ENCODE measurements at places on chromosomes 4 and X. TPM values are rescaled to one million over a fixed set of nuclear protein-coding genes. Genes with fewer than 3 reads are reported as not detected.

The SCML1 gene
- total RNA-seq, result 5.1 TPM

DNA sequence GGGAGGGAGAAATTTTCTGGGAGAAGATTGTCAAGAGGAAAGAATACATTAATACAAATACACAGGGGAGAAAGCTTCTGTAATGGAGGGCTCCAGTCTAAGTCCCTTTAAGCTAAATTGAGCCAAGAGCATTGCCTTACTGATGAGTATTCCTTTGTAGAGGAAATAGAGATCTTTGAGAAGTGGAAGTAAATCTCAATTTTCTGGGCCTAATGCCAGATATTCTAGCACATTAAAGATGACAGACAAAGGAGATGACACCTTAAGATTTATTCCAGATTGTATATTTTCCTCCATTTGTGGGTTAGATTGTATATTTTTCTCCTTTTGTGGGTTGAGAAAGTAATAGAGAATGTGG lies 28.5 kb upstream of the SMAD1 start:
- DNase-seq, result no peak
- H3K4me3 ChIP-seq, result no peak overlapping the region
- H3K27ac ChIP-seq, result no peak overlapping the region
- H3K4me1 ChIP-seq, result no peaks in the 10 kb centered on the region
- H3K36me3 ChIP-seq, result no peaks in the 10 kb centered on the region

DNA sequence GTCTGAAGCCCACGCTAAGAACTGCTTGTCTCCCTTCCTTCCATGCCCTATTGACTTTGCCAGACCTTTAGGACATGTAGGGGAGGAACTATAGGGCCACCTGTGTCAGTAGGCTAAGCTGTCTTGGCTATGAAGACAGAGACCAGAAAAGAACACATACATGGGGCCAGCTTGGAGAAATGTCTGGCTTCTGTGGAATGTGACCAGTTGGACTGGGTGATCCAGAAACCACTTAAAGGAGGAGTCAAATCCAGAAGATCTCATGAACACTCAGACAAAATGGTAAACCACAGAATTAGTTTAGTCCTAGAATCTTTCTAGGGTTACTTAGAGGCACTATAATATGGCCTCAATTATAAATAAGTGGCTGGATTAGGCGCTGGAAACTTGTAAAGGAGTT lies 42.0 kb downstream of the PHKA2 start:
- no peaks in the 10 kb centered on the region for H3K36me3 ChIP-seq
- H3K4me3 ChIP-seq, result no peak overlapping the region
- no peak overlapping the region for H3K27ac ChIP-seq
- DNase-seq, result no peak
- no peaks in the 10 kb centered on the region for H3K27me3 ChIP-seq

The TLL1 gene
- total RNA-seq, result 2.7 TPM

The MTNR1A gene
- 0.34 TPM for total RNA-seq

- no peaks in the 10 kb centered on the region for H3K36me3 ChIP-seq
- peak; percentile 54 for DNase-seq
- H3K27me3 ChIP-seq, result no peaks in the 10 kb centered on the region
- no peaks in the 10 kb centered on the region for H3K4me1 ChIP-seq
- no peak overlapping the region for H3K4me3 ChIP-seq
- H3K27ac ChIP-seq, result no peak overlapping the region
These were observed 56.1 kb downstream of the SLC10A7 start for GRCh38 chr4:146465628-146466027.

DNA sequence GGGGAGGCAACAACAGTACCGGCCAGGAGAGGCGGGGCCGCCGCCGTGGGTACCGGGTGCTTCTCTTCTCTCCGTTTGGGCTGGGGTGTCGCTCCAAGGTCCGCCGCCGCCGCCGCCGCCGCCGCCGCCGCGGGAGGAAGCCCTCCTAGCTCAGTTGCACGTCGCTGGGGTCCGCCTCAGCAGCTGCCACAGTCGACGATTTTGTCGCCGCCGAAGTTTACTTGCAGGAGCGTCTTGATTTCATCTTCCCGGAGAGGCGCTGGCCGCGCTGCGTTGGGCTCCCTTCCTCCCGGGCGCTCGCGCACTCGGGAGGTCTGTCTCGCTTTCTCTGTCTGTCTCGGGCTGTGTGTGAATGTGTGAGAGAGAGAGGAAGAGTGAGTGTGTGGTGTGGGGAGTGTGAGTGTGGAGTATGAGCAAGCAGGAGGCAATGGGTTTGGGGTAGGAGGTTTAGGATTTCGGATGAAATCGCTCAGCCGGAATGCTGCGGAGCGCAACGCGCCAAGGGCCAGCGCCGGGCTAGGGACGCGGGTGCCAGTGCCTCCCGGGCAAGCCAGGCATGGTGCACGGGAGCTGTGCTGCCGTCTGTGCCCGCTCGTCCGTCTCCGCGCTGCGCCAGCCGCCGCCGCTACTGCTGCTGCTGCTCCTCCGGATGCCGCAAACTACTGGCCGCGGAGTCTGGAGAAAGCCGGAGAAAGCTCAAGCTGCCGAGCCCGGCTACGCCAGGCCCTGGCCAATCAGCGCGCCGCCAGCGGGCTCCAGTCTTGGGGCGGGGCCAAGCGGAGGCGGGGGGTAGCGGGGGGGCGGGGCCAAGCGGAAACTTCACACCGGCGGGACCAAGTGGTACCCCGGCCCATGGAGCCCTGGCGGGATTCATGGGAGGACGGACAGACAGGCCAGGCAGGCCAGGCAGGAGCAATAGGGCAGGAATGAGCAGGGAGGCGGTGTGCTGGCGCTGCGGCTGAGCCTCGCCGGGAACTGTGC lies at the start of gene PCDH19:
PCDH19 (minus strand) TSS at position 664 of the 981 bp plus-strand sequence. CDS start 1,676 bp downstream, outside the sequence.
- peak within 1 kb of the TSS; percentile 33 for H3K4me3 ChIP-seq
- H3K36me3 ChIP-seq, result no peaks in the 10 kb centered on the region
- H3K27me3 ChIP-seq, result peaks cover 40% of the 10 kb centered on the region

The SYNPO2 gene
- 4.7 TPM for total RNA-seq

DNA sequence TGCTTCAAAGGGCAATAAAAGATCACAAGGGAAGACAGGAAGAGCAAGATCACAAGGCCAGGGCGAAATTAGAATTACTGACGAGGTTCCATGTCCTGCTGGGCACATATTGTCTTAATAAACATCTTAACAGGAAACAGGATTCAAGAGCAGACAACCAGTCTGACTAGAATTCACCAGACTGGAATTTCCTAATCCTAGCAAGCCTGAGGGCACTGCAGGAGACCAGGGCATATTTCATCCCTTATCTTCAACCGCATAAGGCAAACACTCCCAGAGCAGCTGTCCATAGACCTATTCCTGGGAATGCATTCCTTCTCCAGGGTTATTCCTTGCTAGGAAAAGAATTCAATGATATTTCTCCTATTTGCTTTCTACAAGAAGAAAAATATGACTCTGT lies 12.4 kb upstream of the TDO2 start:
- H3K36me3 ChIP-seq, result no peaks in the 10 kb centered on the region
- DNase-seq, result peak; percentile 3
- H3K27me3 ChIP-seq, result no peaks in the 10 kb centered on the region
- H3K27ac ChIP-seq, result peak overlapping the region; percentile 19
- H3K4me3 ChIP-seq, result no peak overlapping the region

GRCh38 chr4:27101126-27101525 lies 240.5 kb downstream of the STIM2 start:
- no peak for DNase-seq
- H3K4me1 ChIP-seq, result no peaks in the 10 kb centered on the region
- no peaks in the 10 kb centered on the region for H3K36me3 ChIP-seq

The ADAMTS3 gene
- 4.2 TPM for total RNA-seq

The MAGEC2 gene
- total RNA-seq, result not detected

The F8A1 gene
- 25.6 TPM for total RNA-seq

DNA sequence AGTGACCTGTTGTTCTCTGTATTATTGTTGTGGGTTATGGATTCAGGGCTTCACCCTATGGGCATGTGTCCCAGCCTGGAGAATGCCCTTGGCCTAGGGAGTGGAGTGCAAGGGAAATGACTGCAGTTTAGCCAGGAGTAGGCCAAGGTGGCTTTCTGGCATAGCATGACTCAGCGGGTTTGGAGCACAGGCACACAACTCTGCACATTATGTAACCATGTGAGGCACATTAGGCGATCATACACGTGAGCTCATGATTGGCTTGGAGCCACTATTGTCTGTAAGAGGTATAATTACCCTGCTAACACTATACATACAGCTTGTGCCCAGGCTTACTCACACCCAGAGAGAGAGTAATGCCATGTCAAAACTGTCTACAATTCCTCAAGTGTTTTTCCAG lies 35.1 kb upstream of the TACR3 start:
- no peak overlapping the region for H3K4me3 ChIP-seq
- no peaks in the 10 kb centered on the region for H3K4me1 ChIP-seq
- DNase-seq, result no peak

DNA sequence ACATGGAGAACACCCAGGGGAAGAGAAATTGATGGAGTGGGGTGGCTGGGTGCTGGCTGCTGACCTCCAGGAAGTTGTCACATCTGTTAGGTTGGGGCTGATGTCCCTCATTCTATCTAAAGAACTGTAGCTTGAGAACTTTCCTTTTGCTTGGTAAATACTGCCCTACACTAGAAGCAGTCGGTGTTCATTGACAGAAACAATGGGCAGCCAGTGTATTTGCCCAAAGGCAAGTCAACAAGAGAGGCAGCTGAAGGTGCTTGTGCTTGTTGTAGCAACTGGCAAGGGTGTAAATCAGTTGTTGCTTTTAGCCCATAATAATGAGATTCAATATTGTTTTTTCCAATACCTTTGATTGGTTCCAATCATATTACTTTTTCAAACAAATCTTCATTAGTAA lies 956 bp downstream of the TMEM154 start:
- DNase-seq, result no peak
- peak overlapping the region; percentile 64 for H3K4me3 ChIP-seq
- H3K36me3 ChIP-seq, result no peaks in the 10 kb centered on the region
- no peak overlapping the region for H3K27ac ChIP-seq
- H3K4me1 ChIP-seq, result peaks cover 22% of the 10 kb centered on the region

- no peak overlapping the region for H3K4me3 ChIP-seq
- no peaks in the 10 kb centered on the region for H3K27me3 ChIP-seq
- peaks cover 31% of the 10 kb centered on the region for H3K4me1 ChIP-seq
- DNase-seq, result no peak
- H3K27ac ChIP-seq, result no peak overlapping the region
- H3K36me3 ChIP-seq, result no peaks in the 10 kb centered on the region
These were observed 192.7 kb downstream of the PTTG2 start for GRCh38 chr4:38152721-38153386.

DNA sequence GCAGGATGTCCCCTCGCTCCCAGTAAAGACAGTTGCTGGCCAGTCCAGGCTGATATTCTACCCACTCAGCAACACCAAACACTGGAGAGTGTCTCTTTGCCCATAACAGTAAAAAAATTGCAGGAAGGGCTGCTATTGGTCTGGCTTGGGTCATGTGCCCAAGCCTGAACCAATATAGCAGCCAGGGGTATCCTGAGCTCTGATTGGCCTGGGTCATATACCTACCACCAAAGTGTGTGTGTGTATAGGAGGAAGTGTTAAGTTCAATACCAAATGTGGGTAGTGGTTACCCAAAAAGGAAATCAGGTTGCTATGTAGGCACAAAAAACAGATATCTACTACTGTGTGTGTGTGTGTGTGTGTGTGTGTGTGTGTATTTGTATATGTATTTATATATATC lies 373.2 kb downstream of the BCOR start:
- no peak overlapping the region for H3K27ac ChIP-seq
- no peak overlapping the region for H3K4me3 ChIP-seq
- no peak for DNase-seq
- H3K4me1 ChIP-seq, result peaks cover 10% of the 10 kb centered on the region

- no peak within 1 kb of the TSS for H3K27ac ChIP-seq
- H3K4me3 ChIP-seq, result peak within 1 kb of the TSS; percentile 28
- H3K36me3 ChIP-seq, result no peaks in the 10 kb centered on the region
- DNase-seq, result peak; percentile 36
These were observed at the start of gene GABRQ for GRCh38 chrX:152637649-152638442. Gene GABRQ (plus strand): TSS chrX:152637895. CDS start chrX:152638203, 308 bp downstream.

DNA sequence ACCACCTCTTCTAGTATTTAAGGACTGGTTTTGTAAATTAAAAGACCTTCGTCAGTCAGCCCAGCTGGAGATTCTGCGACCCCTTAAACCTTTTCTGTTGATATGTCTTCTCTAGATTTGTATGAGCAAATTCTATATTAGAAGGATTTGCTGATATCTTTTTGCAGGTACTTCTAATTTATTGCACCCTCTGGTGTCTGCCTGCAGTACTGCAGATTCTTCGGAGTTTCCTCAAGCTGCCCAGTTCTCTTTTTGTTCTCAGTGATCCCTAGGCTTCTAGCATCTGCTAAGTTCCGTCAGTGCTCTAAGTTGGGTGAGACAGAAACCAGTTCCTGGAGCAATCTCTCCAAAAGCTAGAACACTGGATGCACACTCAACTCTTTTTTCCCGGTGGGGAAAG lies 545.2 kb downstream of the C4orf33 start:
- H3K4me1 ChIP-seq, result no peaks in the 10 kb centered on the region
- no peaks in the 10 kb centered on the region for H3K36me3 ChIP-seq
- H3K27ac ChIP-seq, result no peak overlapping the region
- H3K27me3 ChIP-seq, result no peaks in the 10 kb centered on the region
- H3K4me3 ChIP-seq, result no peak overlapping the region
- peak; percentile 16 for DNase-seq

The ANXA3 gene
- 68.7 TPM for total RNA-seq

The PAQR3 gene
- total RNA-seq, result 29.0 TPM

The RPA4 gene
- 0.48 TPM for total RNA-seq

DNA sequence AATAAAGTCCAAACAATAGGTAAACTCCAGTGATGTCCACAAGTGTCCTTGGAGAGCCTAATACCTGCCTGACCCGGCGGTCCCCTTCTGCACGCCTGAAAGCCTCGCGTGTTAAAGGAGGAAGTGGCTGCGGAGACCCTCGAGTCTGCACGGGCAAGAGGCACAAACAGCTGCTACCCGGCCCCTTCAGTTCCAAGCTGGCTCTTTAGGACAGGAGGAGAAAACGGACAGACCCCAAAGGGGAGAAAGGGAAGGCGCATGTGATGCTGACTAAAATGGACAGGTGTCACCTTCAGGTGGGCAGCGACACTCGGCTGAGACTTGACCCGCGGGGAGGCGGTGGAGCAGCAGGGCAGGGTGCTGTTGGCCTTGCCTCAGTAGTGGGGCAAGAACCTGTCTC lies 102.7 kb upstream of the TENM3 start:
- H3K4me3 ChIP-seq, result no peak overlapping the region
- H3K27me3 ChIP-seq, result no peaks in the 10 kb centered on the region
- H3K4me1 ChIP-seq, result peaks cover 31% of the 10 kb centered on the region
- no peak overlapping the region for H3K27ac ChIP-seq
- no peaks in the 10 kb centered on the region for H3K36me3 ChIP-seq

GRCh38 chrX:18997916-18998315 lies 14.0 kb upstream of the PHKA2 start:
- DNase-seq, result no peak
- no peaks in the 10 kb centered on the region for H3K27me3 ChIP-seq
- no peak overlapping the region for H3K4me3 ChIP-seq

The HS3ST1 gene
- 0.22 TPM for total RNA-seq

DNA sequence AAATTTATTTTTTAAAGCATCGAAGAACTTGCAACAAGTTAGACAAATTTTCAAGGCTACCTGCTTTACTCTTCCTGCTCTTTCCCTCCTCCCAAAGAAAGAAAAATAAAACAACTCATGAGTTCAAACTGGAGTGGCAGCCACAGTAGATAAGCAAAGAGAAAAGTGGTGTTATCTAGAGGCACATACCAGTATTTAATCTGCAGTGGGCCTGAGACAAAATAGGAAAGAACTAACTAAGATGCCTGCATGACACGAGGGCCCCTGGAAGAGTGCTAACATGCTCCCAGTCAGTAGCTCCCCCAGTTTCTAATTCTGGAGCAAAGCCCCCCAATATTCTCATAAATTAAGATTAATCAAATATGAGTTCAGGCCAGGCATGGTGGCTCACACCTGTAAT lies 7.9 kb downstream of the ARL9 start:
- H3K27me3 ChIP-seq, result no peaks in the 10 kb centered on the region
- no peak for DNase-seq
- no peaks in the 10 kb centered on the region for H3K36me3 ChIP-seq

Data from astrocyte (in vitro differentiated cells and primary cell).